ENCODE measurements at places on chromosomes 11 and 22.

GRCh38 chr22:41479671-41480396 is 10.9 kb downstream of the ACO2 start:
- DNase-seq = peak; percentile 68

DNA sequence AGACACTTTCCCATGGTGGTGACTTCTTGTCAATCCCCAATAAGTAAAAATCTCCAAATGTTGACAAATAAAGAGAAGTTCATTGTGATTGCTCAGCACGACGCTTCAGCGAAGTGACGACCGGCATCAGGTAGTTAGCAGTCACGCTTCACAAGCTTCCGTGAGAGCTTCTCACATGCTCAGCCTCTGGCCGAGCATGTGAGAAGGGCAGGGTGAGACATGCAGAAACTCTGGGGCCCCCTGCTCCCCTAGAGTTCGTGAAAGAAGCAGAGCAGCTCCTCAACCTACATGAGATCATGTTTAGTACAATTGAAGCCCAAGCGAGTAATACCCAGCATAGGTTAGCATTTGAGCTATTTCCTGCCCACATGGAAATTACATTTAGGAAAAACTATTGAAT is 4.4 kb upstream of the C11orf16 start:
- DNase-seq = no peak

DNA sequence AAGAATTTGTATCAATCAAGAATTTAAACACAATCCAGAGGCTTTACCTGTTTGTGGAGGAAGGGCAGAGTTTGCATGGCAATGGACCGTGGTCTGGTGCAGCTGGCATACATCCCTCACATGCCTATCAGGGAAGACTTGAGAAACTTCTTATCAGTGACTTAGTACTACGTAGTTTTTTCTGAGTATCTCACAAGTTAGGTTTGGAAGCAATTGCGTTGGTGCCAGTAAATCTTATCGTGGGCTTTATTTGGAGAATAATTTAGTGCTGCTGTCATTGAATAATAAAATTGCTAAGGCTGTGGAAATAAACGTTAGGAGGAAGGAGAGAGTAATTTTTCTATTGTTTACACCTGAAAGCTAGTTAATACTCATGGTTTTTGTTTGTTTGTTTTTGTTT is 72.3 kb downstream of the PRMT3 start:
- no peak for DNase-seq

- DNase-seq = no peak
Observed at GRCh38 chr11:69087133-69087524, 38.4 kb downstream of the TPCN2 start.

DNA sequence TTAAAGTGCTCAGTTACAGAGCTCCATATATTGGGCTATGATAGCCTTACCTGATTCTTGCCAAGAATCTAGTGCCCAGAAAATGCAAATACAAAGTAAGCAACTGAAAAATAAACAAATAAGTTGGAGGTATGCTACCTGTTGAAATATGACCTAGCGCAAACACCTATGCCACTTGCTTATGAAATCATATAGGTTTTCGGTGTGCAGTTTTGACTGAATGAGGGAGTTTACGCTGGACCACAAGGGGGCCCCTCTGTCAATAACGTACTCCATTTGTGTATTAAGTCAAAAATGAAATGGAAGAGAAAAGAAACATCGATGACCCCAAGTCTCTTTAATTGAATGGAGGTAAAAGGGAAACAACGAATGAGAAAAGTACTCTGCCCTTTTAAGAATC is 84.9 kb upstream of the TRIM77 start:
- DNase-seq = no peak

GRCh38 chr11:21082853-21083252 is 413.5 kb downstream of the NELL1 start:
- DNase-seq = no peak

DNA sequence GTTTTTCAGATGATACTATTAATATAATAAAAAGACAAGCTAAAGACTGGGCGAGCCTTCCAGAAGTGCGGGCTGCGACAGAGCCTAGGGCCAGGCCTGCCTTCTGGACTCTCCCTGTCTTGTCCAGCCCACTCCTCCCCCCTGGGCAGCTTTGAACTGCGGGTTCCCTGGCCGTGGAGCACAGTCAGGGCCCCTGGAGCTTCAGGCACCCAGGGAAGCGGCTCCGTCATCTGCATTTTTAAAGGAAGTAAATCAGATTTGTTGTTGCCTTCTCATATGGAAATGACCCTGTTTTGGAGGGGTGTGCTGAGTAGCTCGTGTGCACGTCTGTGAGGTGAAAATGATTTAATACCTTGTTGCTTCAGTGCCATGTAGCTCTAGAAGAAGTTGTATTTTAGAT is 265.3 kb downstream of the TBC1D22A start:
- DNase-seq = no peak

- DNase-seq = no peak
Observed at GRCh38 chr11:59119826-59120225, 12.8 kb downstream of the FAM111B start.

- DNase-seq = no peak
Observed at GRCh38 chr11:1113405-1114201, 38.9 kb downstream of the MUC2 start.

GRCh38 chr11:112734207-112734606 is 227.0 kb upstream of the NCAM1 start:
- peak; percentile 20 for DNase-seq

DNA sequence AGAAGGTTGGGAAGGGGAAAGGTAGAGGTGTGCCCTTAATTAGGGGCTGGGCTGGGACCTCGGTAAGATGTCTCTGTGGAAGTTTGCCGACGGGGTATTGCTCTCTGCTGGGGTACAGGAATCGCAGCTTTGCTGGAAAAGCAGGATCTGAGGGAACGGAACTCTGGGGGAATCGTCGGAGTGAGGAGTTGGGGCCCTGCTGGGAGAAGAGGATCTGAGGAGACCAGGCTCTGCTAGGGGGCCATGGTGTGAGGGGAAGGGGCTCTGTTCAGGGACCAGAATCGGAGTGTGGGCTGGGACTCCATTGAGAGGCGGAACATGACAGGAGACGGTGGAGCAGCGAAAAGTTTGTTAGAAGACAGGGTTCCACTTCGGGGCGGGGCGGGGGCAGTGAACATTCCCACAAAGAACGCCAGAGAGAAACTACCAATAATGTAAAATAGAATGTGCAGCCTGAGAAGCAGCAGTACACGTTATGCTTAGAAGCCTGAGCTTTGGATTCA is 456 bp downstream of the AAMDC start:
- peak; percentile 58 for DNase-seq

DNA sequence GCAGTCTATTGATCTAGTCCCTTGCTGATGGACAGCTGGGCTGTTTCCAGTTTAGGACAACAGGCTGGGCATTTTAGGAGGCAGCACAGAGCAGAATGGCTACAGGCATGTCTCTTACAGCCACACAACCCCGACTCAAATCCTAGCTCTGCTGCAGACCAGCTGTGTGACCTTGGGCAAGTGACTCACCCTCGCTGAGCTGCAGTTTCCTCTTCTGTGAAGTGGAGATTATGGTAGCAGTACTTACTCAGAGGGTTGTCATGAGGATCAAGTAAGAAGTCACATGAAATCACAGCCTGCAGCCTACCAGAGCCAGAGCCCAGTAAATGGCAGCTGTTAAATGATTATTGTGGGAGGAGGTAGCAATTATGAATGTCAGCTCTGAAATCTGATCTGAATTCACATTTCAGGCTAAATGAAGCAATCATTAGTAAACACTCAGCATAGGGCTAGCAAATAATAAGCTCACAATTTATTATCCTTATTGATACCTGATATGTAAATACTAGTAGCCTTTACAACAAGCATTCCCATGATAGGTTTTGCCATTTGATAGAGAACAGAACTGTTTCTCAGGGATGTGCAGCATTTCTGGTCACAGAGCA is 58.9 kb downstream of the MYEOV start:
- DNase-seq = peak; percentile 77

DNA sequence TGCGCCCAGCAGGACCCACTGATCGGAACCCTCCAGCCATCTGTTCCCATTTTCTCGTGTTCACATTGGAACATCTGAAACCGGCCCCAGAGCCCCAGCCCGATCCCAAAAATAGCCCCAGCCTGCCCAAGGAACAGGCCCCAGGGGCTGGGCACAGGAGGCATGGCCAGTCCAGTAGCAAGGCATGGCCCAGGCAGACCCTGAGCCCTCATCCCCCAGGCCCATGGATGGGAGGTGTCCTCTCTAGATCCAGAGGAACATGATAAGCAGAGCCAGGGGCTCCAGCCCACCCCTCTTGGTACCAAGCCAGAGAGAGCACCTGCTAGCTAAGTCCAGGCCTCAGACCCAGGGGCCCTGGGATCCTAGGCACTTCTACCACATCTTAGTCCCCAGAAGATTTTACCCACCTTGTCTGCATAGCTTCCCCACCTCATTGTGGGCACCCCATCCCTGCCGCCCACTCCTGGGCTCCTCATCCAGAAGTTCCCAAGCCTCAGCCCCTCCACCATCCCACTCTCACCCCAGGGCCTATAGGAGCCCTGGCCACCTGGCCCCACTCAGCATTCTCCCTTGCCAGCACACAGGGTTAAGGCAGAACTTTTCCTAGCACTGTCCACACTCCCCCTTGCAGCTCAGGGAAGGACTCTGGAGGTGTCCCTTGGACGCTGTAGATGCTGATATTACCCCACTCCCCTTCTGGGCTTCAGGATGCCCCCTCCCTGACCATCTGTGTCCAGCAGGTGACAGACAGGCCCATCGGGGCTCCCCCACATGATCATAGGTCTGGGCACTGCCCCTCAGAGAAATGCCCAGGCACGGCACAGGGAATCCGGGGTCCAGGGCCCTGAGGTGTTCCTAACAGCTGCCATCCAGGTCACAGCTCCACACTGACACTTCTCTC is 9.5 kb downstream of the BCL9L start:
- no peak for DNase-seq

- DNase-seq = peak; percentile 5
Observed at GRCh38 chr11:57154739-57155138, 27.0 kb upstream of the LRRC55 start.

DNA sequence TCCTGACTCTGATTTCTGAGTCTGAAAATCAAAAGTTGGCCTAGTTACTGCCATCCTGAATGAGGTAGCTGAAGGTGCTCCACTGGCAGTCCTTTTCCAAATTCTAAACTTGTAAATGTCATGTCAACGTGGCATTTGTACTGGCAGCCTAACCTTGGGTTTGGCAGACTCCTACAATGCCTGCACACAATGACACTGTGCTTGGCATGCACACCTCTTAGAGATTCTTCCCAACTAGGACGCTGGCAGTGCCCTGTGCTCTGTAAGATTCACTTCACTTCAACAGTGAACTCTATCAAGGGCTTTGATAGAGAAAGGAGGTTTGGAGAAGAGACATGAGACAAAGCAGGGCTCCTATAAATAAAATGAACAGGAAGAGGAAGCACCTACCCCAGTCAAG is 21.9 kb upstream of the PPP2R1B start:
- no peak for DNase-seq

DNA sequence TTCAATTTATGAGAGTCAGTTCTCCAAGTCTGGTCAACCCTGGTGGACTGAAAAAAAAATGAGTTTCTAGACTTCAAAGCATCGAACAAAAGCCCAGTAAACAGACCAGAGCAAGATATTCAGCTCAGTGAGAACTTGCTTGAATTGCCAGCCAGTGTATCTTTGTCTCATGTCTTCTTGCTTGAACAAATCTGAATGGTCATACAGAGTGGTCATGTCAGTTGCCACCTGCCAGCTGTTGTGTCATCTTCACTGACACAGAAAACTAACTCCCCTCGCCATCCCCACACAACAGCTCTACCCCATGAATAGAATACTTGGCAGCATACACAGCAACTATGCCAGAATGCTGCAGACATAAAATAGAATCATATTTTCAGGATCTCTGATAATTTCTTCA is 27.5 kb upstream of the CALCB start:
- no peak for DNase-seq

GRCh38 chr11:92410526-92410925 is 185.9 kb downstream of the FAT3 start:
- no peak for DNase-seq

DNA sequence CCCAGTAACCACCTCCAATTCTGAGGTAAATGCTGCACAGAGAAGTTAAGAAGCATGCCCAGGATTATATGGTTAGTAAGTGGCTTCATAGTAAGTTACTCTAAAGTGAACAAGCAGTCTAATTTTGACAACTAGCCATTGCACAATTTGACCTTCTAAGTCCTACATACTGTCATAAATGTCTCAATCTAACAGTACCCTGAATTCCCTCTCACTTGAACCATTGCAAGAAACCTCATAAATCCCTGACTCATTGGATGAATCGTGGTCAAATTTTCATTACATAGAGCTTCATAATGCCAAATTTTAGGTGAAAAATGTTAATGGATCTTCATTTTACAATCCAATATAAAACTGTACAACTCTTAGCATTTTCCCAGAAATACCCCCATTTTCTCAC is 217.3 kb upstream of the GRIA4 start:
- peak; percentile 11 for DNase-seq

- peak; percentile 19 for DNase-seq
Observed at GRCh38 chr11:63709336-63709884, 28.1 kb downstream of the RTN3 start.

DNA sequence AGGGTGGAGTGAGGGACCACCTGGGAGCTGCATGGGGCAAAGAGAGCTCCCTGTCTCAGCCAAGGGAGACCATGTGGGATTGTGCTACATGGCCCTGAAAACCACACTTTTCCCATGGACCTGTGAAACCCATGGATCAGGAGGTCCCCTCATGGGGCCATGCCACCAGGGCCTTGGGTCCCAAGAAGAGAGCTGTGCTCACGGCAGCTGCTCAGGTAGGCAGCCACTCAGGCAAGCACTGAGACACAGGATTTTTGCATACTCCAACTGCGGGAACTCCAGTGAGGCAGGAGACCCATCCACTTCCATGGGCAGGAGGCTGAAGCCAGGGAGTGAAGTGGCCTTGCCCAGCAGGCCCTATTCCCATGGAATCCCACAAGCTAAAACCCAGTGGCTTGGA is 190.0 kb downstream of the KCNA4 start:
- DNase-seq = no peak

GRCh38 chr22:23142546-23143105 is 836 bp upstream of the RSPH14 start:
- no peak for DNase-seq

- peak; percentile 61 for DNase-seq
Observed at GRCh38 chr22:50526834-50527801, 1.7 kb upstream of the SCO2 start.

DNA sequence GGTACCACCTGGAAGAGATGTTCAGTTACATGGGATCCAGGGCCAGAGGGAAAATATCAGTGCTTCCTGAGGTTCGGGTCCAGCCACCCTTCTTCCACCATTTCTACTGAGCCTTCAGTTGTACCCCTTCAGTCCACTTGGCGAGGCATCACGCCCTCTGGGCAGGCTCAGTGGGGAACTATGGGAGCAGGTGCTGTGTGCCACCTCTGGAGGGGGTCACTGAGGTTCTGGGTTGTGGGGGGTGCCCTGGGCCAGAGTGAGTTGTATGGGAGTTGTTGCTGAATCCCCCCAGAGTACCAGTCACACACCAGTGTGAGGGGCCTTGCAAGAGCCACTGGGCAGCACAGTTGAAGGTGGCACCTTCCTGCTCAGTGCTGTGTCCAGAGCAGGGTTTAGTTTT is 2.7 kb upstream of the SREBF2 start:
- no peak for DNase-seq

- no peak for DNase-seq
Observed at GRCh38 chr11:119897576-119897975, 168.6 kb upstream of the NECTIN1 start.

- peak; percentile 50 for DNase-seq
Observed at GRCh38 chr11:132886335-132886734, 646.0 kb downstream of the OPCML start.
